ENCODE measurements at places on chromosomes 5 and 9.

DNA sequence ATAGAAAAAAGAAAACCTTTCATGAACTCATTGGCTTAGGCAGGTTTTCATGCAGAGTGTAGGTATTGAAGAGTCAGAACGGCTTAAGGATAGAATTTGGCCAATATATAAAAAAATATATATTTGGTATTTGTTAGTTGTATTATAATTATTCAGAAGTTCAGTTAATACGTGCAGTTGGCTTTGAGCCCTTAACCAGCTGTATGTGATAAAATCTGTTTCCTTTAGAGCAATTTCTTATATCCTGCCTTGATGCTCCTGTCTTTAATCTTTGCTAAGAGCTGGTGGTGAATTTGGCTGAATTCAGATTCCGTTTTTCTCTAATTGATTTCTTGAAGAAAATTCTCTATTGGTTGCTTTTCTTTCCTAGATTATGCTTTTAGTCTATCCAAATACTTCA, 3.7 kb downstream of the ANXA1 start:
- peak; percentile 23 for DNase-seq

DNA sequence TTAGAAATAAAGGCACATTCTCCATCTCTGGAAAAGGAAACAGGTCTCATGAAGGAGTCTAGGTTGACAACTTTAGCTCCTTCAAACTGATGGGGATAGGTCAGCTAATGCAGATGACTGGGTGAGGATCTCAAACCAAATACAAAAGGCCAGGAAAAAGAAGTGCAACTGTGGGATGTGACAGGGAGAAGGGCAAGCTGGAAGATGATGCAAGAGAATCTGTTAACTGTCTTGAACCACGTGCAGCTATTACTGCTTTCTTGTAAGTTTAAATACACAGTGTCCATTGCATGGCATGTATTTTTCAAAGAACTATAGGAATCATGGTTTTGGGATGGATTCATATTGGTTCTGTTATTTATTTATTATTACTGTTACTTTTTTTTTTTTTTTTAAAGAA, 331.8 kb downstream of the NDUFS4 start:
- DNase-seq: no peak

GRCh38 chr5:143888912-143889311, 77.0 kb downstream of the HMHB1 start:
- DNase-seq: no peak

DNA sequence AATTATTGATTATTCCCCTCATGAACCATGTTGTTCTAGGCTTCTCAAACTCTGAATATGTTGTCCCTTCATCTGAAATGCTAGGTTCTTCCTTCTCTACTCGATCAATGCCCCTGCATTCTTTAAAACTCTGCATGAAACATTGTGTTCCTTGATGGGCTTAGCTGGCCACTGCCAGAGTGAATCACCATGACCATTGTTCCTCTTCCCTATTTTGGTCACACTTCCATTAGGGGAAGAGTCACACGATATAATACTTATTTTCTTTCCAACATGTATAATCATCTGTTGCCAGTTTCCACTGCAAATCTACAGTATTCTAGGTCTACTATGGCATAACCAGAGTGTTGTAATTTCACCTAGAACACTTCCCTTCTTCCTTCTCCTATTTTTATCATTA, 247.9 kb downstream of the TRPM3 start:
- no peak for DNase-seq

- no peak for DNase-seq
Observed at GRCh38 chr5:175113947-175114346, 330.0 kb downstream of the DRD1 start.

GRCh38 chr9:108162664-108163063, 673.1 kb upstream of the KLF4 start:
- DNase-seq: no peak

DNA sequence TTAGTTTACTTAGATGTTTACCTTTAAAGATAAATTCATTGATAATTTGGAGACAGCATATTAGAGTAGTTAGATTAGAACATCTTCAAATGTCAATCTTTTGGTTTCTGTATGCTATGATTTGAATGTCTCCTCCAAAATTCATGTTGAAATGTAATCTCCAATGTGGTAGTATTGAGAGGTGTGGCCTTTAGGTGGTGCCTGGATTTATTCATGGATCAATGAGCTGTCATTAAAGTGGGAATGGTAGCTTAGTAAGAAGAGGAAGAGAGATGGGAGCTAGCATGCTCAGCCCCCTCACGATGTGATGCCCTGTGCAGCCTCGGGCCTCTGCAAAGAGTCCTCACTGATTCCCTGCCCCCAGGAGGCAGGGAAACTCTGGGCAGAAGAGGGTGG, 133.6 kb upstream of the TUT7 start:
- DNase-seq: no peak

- no peak for DNase-seq
Observed at GRCh38 chr5:37685816-37686215, 154.0 kb downstream of the GDNF start.

- no peak for DNase-seq
Observed at GRCh38 chr5:38793099-38793498, 52.7 kb upstream of the OSMR start.

DNA sequence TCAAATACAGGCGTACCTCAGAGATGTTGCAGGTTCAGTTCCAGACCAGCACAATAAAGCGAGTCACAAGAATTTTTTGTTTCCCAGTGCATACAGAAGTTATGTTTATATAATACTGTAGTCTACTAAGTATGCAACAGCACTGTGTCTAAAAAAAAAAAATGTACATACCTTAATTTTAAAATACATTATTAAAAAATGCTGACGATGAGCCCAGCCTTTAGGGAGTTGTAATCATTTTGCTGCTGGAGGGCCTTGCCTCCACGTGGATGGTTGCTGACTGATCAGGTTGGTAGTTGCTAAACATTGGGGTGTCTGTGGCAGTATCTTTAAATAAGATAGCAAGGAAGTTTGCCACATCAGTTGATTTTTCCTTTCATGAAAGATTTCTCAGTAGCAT, 48.3 kb downstream of the TTC1 start:
- DNase-seq: no peak

- DNase-seq: no peak
Observed at GRCh38 chr9:32387256-32387655, 2.8 kb downstream of the ACO1 start.

- no peak for DNase-seq
Observed at GRCh38 chr9:134962065-134962972, 44.6 kb upstream of the FCN1 start.

GRCh38 chr5:75185763-75186162, 50.9 kb downstream of the ANKRD31 start:
- no peak for DNase-seq

DNA sequence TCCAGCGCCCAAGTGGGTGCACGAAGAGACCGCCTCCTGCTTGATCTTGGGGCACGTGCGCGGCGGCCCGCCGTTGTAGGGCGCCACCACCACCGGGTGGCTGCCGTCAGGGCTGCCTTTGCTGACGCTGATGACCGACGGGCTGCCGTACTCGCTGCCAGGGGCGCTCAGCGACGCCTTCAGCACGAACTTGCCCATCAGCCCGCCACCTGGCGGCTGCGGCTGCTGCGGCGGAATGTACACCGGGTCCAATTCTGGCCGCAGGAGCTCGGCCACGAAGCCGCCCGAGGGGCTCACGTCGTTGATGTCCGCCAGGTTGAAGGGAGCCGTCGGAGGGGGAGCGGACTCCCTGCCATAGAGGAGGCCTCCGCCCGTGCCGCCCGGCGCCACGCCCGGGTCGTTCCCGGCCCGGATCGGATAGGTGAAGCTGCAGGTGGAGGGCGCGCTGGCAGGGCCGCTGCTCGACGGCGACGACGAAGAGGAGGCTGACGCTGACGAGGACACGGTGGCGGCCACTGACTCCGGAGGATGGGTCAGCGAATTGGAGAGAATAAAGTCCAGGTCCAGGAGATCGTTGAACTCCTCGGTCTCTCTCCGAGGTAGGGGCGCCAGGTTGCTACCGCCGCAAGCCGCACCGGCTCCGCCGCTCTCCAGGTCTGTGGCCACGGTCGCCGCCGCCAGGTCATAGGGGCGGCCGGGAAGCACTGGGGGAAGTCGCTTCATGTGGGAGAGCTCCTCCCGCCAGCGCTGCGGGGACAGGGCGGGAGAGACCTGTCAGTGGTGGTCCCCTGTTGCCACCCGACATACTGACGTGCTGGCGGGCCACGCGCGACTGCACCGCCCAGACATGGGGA, 1.8 kb downstream of the KLF4 start:
- DNase-seq: no peak

DNA sequence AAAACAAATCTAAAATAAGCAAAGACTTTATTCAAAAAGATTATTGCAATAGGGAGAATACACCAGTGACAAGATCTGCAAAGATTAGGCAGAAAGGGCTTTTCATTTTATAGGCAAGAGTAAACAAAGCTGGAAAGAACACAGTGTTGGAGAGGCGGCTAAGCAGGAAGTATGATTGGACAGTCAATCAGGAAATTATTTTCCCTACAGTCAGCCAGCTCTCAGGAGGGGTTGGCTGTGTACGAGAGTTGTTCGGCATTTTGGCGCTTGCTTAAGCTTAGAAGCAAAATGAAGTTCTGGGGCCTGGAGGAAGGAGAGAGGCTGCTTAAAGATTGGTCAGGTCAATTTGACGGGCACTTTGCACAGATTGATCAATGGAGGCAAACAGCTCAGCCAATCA, 1030.5 kb downstream of the TLE4 start:
- DNase-seq: no peak

GRCh38 chr5:113201715-113202114, 225.1 kb downstream of the DCP2 start:
- no peak for DNase-seq

DNA sequence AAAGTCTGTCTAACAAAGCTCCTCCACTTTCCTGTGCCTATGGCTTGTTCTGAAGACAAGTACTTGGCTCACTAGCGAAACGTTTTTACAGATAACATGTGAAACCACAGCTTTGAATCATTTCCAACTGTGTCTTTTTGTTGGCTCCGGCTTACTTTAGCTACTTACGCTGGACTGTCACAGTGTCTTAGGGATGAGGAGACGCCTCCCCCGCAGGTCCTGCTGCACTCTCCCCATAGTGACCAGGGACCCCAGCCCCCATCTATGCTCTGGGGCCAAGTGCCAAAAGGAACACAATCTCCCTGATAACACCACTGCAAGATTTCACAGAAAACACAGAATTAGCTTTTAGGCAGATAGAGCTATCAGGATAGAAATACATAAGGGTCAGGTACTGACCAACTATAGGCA, 219.1 kb downstream of the ADAMTS6 start:
- no peak for DNase-seq

DNA sequence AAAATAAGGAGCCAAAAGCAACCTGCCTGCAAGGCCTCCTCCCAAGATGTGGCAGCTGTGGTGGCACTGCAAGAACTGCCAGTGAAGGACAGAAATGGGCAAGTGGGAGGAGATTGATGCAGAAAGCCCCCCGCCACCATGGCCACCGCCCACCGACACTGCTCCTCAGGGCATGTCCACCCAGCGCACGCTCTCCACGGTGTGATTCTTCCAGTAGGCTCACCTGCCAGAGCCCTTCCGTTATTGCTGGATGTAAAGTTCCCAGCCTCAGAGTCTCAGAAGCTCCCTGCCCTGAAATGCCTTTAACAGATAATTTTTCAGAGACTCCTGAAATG, 155.2 kb upstream of the PHYKPL start:
- DNase-seq: no peak

DNA sequence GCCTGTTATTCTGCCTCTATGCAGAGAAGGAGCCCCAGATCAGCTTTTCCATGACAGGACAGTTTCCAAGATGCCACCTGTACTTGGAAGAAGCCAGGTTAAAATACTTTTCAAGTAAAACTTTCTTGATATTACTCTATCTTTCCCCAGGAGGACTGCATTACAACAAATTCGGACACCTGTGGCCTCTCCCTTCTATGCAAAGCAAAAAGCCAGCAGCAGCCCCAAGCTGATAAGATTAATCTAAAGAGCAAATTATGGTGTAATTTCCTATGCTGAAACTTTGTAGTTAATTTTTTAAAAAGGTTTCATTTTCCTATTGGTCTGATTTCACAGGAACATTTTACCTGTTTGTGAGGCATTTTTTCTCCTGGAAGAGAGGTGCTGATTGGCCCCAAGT, 301 bp upstream of the IL4 start:
- no peak for DNase-seq

GRCh38 chr5:113505181-113505580, 8.3 kb upstream of the YTHDC2 start:
- DNase-seq: no peak

Data from CD4-positive, alpha-beta T cell treated with Interleukin-6 at 100 ng/mL for 8 hours (primary cell).